AG09309 (cell line): ENCODE measurements at places on chromosomes 7 and 10.

GRCh38 chr10:87837445-87837844 is 19.4 kb upstream of the ATAD1 start:
- no peak for DNase-seq

DNA sequence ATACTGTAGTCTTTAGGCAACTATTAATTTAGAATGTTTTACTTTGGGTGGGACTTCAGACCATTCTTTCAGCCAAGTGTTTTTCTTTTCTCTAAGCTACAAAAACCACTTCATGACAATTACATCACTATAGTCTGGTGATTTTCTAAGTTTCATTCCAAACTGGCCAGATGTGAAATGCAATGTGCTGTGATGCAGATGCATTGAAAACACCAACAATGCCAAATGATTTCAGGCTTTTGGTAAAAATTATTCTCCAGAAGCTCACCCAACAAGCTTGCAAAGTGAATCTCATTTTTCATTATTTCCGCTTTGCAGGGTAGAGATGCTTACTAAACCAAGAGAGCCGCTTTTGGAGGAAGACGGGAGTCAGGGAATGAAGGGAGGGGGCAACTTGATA is 118.4 kb upstream of the ANK3 start:
- no peak for DNase-seq

DNA sequence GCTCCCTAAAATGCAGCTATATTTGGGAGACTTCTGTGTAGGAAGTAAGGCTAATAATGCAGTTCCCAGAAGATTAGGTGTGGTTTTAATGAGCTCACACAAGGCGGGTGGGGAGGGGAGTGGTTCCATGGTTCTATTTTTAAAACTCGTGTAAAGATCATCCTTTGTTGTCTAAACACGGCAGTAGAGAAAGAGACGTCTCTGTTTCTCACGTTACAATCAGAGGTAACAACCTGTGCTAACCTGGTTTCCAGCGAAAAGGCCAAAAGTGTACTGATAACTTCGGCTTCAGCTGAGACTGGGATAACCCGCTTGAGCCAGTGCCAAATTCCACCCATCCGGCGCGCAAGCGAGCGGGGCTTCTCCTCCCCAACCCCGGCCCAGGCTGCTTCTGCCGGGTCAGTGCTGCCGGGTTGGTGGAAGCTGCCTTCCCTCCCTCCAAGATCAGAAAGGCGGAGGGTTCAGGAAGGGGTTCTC is 2.5 kb upstream of the MAP3K8 start:
- DNase-seq, result no peak

DNA sequence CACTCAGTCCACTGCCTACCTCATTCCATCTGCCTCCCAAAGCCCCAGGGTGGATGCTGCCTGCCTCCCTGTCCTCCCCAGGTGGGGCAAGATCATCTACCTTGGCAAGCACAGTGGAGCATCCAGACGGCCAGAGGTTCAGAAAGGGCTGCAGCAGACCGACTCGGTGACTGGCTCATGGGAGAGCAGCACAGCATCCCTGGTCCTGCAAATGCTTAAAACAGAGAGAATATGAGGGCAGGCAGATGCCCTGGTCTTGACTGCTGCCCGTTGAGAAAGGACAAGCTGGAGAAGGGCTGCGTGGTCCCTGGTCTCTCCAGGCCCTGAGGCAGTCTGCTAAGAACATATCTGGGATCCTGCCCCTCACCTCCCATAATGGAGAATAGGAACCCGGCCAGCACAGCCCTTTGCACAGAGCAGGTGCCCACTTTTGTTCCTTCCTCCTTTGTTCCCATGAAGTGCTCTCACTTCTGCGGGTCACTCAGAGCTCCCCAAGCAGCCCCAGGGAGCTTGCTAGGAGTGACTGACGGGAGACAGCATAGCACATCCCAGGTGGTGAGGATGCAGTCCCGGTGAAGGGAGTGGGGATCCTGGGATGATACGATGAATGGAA is 1.4 kb downstream of the HPS1 start:
- no peak for DNase-seq

GRCh38 chr7:143299840-143300239 is 11.7 kb downstream of the CASP2 start:
- no peak for DNase-seq
